ENCODE measurements at places on chromosomes 7 and 10. TPM values are rescaled to one million over a fixed set of nuclear protein-coding genes. Genes with fewer than 3 reads are reported as not detected.

The GALNT17 gene
- 3.9 TPM for total RNA-seq

The CRHR2 gene
- total RNA-seq = 0.72 TPM

The ITGA8 gene
- total RNA-seq = 1.7 TPM

- DNase-seq = peak; percentile 38
Measured at GRCh38 chr10:61612009-61612408, 50.7 kb upstream of the CABCOCO1 start.

DNA sequence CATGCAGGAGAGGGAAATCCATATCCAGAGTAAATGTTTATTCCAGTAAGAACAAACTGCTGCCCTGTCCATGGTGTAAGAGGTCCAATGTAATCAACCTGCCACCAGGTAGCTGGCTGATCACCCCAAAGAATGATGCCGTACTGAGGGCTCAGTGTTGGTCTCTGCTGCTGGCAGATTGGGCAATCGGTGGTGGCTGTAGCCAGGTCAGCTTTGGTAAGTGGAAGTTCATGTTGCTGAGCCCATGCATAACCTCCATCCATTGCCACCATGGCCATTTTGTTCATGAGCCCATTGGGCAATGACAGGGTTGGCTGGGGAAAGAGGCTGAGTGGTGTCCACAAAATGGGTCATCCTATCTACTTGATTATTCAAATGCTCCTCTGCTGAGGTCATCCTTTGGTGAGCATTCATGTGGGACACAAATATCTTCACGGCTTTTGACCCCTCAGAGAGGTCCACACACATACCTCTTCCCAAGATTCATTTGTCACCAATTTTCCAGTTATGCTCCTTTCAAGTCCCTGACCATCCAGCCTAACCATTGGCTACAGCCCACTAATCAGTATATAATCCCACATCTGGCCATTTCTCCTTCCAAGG lies 23.3 kb upstream of the PAPSS2 start:
- no peak for DNase-seq

GRCh38 chr10:118978316-118978997 lies 51.1 kb upstream of the NANOS1 start:
- no peak for DNase-seq

- no peak for DNase-seq
Measured at GRCh38 chr10:49735161-49735560, 27.0 kb downstream of the OGDHL start.

DNA sequence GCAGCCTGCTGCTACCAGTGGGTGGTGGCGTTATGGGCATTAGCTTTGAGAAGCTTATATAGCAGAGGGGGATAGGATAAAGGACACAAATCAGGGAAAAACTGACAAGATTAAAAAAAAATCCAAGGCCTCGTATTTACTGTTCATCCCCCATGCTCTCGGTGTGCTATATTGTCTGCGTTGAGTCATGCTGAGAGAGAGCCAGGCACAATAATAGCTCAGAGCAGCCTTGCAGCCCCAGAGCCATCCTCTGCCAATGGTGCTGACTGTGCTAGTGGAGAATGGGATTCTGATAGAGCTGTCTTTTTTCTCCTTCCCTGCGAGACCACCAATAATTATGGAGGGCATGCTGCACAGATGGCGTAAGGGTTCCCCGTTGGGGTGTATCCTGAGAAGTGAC lies 51.7 kb upstream of the FZD1 start:
- DNase-seq = no peak

- DNase-seq = no peak
Measured at GRCh38 chr10:98513704-98514103, 67.0 kb upstream of the HPS1 start.

DNA sequence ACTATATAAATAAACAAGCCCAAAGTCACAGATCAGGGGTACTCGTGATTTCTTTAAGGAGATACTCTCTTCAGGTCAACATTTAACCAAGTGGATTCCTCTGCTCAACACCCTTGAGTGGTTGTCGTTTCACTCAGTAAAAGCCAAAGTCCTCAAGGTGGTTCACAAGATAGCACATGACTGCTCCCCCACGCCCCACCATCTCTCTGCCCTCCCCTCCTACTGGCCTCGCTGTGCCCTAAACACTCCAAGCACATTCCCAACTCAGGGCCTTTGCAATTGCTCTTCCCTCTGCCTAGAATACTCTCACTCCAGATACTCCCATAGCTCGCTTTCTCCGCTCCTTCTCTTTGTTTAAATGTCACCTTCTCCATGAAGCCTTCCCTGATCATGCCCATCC lies 72.1 kb upstream of the FHIP2A start:
- no peak for DNase-seq

DNA sequence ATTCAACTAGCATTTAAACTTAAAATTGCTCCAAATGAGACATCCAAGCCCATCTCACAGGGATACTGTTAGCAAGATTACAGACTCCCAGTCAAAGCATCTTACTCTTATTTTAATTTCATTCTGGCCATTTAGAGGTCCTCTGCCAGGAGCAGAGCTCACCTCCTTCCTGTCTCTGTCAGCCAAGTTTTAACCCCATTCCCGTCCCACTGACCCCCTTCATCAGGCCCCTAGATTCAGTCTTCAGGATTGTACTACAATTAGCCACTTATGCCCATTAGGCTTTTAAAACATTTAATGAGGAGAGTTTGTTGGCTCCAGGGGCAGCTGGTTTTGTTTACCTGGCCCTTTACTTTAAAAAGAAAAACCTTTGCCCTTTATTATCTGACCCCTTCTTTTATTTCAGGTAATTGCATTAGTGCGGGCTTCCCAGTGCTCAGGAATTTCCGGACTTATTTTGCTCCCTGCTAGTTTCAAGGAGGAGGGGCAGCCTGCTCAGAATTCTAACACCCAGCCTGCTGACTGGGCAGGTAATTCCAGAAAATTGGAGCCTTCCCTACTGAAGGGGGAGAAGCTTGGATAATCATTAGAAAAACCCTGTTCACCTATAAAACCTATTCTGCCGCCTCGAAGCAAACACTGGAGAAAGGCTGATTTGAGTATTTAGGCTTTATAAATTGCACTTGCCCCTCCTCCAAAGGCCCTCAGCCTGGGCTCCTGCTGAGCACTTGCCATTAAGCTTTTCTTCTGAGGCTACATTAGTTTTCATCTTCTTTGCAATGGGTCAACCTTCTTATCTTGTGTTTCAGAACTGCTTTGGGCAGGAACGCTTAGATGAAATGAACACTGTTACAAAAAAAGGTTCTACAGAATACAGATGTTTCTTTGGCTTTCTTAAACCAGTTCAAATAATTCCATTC lies 200.5 kb upstream of the HPS1 start:
- DNase-seq = no peak

DNA sequence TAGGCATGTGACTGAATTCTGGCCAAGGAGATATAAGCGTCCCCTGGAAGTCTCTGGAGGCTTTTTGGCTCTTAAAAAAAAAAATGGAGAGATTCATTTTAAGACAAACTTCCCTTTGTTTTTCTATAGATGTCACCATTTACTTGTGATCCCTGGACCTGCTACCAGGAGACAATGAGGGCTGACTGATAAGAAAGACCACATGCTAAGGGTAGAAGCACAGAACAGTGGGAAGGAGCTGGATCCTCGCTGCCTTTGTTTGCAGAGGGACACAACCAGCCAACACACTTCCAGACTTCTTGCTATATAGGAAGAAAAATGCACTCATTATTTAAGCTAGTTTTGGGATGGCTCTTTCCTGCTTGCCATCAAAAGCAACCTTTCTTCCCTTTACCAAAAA lies 172.2 kb downstream of the GRM8 start:
- DNase-seq = no peak

- no peak for DNase-seq
Measured at GRCh38 chr7:5779141-5779540, 2.3 kb downstream of the RNF216 start.

DNA sequence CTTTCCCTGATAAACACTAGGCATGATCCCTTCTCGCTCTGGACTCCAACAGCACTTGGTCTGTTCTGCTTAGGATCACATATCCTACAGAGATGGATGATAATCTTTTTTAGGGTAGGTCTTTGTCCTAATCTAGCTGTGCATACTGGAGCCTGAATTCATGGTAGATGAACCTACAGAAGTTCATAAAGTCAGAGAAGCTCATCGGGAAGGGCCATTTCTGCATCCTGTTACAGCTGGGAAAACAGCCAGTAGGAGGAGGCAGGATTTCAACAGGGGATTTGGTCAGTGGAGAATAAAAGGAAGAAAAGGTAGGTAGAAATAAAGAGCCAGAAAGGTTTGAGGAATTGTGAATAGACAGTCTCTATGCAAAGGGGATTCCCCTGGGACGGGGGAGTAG lies 101.4 kb downstream of the ANK3 start:
- peak; percentile 86 for DNase-seq

DNA sequence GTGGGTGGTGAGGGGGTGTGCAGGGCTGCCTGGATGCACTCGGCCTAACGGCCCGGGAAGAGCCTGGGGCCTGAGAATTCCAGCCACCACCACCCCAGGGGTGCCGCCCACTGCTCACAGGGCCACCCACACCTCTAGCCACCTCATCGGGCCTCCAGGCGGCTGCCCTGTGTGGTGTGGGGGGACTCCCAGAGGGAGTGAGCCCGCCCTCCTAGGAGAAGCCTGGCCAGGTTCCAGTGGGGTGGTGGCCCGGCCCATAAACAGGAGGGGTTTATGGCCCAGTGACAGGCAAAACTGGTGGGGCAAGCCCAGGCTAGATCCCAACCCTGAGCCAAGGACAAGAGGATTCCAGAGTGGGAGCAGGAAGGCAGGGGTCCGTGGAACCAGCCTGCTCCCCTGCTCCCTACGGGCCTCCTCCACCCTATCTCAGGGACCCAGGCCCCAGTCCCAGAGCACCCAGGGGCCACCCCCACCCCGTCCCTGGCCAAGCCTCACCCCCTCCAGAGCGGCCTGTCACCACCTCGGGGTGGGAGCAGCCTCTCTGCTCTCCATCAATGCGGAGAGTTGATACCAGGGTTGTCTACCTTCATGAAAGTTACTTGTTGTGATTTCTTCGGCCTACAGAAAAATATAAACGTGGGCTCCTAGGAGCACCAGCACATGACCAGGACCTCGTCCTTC lies 20.2 kb upstream of the PDGFA start:
- peak; percentile 79 for DNase-seq
